ENCODE measurements at places on chromosomes 1 and 21.

DNA sequence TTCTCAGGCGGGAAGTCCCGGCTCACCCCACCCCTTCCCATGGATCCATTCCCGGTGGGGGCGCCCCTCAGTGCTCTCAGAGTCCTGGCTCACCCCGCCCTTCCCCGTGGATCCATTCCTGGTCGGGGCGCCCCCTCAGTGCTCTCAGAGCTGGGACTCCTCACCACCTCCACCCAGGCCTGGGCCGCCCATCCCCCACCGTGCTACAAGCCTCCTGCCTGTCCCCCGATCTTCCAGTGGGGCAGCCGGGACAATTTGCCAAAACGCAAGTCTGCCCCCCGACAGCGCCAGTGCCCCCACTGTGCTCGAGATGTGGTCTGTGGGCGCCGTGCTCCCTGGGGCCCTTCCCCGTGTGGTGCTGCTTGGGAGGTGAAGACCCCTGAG is 23.2 kb upstream of the PLCH2 start:
- no peak for DNase-seq

GRCh38 chr1:53718443-53718842 is 20.5 kb downstream of the GLIS1 start:
- no peak for DNase-seq

- no peak for DNase-seq
Observed at GRCh38 chr1:185249563-185249962, 67.5 kb downstream of the IVNS1ABP start.

- no peak for DNase-seq
Observed at GRCh38 chr1:66445492-66446181, 88.3 kb upstream of the SGIP1 start.

DNA sequence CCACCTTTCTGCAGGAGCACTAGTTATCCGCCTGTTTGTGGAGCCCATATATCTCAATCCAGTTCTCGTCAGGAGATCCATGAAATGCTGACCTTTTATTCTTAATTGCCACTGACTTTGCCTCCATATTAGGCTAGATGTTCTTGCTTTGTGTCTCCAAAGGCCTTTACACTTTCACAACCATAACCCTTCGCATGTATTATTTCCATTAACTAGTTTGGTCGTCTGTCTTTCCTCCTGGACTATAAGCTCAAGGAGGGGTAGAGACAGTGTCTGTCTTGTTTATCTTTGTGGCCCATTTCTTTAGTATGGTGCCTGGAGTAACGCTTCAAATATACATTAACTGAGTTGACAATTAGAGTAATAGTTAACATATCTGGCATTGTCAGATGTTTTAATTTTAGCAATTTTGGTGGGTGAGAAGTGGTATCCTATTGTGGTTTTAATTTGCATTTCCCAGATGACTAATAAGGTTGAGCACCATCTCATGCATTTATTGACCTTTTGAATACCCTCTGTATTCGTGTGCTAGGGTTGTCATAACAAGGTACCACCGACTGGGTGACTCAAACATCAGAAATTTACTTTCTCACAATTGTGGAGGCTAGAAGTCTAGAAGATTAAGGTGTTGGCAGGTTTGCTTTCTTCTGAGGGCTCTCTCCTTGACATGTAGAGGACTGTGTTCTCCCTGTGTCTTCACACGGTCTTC is 21.7 kb upstream of the IL12RB2 start:
- no peak for DNase-seq

GRCh38 chr1:231369282-231369681 is 31.2 kb downstream of the SPRTN start:
- no peak for DNase-seq

DNA sequence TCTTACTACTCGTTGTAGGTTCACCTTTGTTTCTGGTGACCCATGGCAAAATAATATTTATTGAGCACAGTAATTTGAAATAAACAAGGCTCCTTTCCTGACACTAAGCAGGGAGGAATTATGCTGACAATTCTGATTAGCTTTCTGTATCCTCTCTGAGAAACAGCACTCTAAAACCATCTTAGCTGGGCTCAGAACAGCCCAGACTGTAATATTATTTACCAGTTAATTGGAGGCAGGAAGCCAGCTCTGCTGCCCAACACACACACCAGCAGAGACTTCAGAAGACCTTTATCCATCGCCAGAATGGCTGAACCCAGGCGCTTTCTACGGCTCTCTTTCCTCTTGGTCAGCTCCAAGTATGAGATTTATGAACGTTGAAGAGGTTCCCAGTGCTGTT is 77.6 kb upstream of the FMN2 start:
- no peak for DNase-seq

- no peak for DNase-seq
Observed at GRCh38 chr1:17914987-17915386, 159.9 kb downstream of the ACTL8 start.

DNA sequence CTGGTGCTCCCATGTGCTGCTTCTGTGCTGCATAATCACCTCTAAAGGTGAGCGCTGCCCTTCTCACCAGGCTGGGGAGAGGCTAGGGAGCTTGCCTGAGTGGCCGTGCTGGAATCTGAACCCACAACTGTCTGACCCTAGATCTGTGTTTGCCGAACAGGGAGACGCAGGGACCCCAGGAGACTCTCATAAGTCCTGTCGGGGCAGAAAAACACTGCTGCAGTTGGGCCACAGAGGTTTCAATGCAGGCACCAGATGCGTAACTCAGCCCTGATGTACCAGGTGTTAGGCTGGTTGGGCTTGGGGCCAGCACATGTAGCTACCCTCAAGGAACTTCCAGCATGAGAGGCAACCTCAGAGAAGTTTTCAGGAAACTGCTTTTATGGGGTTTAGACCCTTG is 49.5 kb upstream of the DMRTB1 start:
- no peak for DNase-seq

DNA sequence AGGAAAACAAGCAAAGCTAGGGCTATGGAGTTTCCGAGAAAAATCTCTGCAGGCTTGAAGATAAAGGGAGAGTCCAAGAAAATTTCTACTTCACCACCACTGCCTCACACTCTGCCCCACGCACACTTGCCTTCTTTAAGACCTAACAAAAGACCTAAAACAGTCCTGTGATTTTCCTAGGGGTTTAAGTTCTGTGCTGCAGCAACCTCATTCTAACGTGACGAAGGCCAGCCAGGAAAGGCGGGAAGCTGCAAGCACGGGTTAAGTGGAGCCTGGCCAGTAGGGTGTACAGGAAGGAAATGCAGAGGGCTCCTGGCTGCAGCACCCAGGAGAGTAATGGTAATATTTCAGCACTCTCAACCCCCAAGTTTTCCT is 1.5 kb downstream of the SPATA6 start:
- peak; percentile 47 for DNase-seq

DNA sequence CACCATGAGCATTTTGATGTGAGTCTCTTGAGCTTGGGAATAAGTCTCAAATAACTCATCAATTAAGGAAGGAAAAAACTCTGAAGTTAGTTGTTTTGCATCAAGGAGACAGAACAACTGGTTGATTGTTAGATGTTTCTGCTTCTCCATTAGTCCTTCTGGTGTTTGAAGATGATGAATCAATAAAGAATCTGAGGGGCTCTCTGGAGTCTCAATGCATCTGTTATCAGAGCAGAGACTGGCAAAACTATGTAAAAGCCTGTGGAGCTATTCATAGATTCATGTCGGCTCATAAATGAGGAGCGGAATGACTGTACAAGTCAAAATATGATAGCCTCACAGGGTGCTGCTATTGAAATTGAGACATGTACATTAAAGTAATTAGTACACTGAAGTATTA is 73.3 kb upstream of the ZC3H11B start:
- no peak for DNase-seq

DNA sequence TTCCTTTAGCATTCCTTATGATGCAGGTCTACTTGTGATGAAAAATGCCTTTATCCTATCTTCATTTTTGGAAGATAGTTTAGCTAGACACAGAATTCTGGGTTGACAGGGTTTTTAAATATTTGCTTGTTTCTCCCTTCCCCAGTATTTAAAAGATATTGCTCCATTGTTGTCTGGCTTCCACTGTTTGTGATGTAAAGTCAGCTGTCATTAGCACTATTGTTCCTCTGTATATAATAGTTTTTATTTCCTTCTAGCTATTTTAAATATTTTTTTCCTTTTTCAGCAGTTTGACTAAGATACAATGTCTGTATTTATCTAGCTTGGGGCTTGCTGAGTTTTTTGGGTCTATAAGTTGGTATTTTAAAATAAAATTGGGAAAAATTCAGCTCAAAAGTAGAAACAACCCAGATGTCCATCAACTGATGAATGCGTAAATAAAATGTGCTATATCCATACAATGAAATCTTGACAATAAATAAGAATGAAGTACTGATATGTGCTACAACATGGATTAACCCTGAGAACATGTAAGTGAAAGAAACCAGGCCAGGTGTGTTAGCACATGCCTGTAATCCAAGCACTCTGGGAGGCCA is 11.2 kb downstream of the IFT25 start:
- DNase-seq: no peak

DNA sequence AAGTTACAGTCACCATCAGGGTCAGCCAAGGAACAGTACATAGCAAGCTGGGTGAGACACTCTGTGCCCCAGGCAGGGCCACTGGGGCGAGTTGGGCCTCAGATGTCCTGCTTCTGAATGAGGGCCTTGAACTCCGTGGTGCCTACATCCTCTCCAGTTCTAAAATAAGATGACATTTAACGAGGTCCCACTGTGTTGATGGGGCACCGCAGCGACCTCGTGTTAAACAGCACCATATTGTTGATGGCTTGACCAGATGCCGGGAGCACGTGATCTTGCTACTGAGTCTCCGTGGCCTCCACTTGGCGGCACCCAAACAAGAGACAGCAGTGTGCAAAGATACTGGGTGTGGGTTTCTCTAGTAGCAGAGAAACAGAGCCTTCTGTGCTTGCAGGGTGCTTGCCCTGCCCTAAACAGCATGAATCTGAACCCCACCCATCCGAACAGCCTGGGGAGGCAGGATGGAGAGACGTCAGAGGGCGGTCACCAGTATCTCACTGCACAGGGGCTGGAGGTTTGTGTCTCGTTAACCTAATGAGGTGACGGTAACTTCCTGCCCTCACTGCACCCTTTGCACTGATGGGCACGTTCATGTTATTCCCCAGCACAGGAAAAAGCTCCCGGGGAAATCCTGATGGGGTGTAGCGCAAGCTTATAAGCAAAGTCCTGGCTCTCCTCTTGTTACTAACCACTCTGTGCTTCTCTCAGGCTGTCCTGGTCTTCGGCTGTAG is 324.4 kb downstream of the AJAP1 start:
- DNase-seq: no peak

GRCh38 chr1:101964708-101965107 is 32.0 kb downstream of the OLFM3 start:
- no peak for DNase-seq

GRCh38 chr1:33842348-33842747 is 21.5 kb upstream of the HMGB4 start:
- DNase-seq: no peak

GRCh38 chr1:82225421-82226185 is 424.9 kb downstream of the ADGRL2 start:
- no peak for DNase-seq

DNA sequence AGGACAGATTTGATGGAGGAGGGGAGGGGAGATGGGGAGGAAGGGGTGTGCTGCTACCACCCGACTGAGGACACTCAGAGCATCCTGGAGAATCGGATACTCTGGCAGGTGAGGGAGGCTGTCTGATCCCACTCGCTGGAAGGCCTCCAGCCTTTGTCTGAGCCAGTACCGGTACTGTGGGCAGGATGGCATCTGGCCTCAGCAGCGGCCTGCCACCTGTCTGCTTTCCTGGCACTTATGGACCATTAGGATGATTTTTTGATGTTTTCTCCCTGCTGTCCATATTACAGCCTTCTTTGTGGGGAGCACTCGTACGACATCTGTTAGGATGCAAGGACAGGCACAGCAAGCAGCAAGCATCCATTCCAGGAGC is 11.5 kb downstream of the ATP2B4 start:
- DNase-seq: peak; percentile 89

DNA sequence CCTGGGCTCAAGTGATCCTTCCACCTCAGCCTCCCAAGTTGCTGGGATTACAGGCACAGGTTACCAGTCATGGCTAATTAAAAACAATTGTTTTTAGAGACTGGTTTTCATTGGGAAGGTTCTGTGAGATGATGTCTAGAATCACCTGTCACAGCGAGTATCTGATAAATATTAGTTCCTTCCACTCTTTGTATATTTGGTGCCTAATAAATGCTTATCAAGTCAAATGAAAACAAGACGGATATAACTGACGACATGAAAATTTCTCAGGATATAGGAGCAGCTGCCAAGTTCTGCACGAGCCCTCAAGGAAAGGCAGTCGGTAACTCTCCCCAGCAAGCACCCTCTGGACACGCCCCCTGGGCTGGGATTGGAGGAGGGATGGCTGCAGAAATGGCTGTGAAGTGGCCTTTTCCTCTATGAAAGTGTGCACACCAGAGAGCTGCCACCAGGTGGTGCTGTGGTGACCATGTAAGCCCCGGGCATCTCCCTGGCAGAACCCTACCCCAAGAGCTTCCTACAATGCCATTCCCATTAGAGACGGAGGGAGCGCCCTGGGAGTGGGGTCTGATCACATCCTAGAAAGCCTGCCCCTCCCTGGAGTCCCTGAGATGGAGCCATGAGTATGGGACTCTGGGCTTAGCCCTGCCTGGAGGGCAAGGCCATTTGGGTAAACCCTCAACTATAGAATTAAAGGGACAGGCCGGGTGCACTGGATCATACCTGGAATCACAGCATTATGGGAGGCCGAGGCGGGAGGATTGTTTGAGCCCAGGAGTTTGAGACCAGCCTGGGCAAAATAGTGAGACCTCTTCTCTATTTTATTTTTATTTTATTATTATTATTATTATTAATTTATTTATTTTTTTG is 50.9 kb downstream of the HTR6 start:
- DNase-seq: peak; percentile 79

DNA sequence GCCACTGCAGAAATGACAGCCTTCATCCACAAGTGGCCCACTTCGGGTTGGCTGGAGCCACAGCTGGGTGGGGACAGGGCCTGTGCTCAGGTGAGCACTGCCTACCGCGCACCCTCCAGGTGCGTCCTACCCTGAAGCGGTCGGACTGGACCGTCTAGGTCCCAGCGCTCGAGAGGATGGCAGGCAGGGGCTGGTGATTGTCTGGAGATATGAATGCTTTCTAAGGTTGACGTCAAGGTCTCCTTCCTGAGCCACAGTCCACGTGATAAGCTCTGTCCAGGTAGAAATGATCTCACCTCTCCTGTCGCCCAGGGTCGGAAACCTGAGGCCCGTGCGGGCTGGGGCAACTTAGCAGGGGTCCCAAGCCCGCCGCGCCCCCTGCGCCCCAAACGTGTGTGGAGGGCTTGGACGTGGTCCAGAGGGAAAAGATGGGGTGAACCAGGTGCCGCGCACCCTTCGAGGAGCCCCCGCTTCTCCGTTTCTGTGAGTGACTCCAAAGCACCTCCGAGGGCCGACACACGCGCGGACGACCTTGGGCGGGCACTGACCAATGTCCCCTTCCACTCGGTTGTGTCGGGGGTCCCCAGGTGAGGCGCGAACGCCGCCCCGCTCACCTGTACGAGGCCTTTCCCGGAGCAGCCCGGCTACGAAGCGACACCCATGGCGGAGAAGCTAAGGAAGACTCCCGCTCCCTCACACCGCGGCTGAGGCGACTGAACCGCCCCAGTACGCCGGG is 853 bp upstream of the DOP1B start:
- DNase-seq: no peak

Data from dorsolateral prefrontal cortex (tissue), 122 donors.